ENCODE measurements at places on chromosomes 5 and 9.

DNA sequence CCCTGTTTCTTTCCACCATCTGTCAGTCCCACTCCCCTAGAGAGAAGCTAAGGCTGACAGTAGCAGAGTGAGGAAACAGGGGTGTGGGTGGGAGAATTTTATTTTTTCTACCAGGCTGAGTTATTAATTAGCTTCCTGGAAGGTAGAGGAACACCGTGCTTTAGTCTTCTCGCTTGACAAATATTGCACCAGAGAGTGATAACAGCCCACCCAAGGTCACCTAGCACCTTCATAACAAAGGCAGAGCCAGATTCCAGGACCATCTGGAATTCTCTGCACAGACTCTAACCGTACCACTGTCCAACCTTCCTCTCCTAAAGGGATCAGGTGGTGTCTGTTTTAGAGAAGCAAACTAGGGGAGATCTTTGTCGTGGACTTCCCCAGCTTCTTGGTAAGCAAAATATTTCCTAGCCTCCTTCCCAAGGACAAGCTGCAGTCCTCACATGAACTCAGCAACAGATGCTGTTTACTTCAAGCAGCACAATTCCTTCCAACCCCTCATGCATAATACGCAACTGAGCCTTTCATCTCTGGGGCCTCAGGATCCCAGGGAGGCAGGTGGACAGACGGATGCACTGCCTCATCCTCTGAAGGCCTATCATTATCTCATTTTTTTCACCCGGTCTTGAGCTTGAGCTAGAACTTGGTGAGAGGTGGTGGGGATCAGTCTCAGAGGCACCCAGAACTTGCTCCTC lies 308.7 kb upstream of the BRINP1 start:
- DNase-seq = no peak

GRCh38 chr9:130945173-130945572 lies 6.1 kb upstream of the FIBCD1 start:
- no peak for DNase-seq

DNA sequence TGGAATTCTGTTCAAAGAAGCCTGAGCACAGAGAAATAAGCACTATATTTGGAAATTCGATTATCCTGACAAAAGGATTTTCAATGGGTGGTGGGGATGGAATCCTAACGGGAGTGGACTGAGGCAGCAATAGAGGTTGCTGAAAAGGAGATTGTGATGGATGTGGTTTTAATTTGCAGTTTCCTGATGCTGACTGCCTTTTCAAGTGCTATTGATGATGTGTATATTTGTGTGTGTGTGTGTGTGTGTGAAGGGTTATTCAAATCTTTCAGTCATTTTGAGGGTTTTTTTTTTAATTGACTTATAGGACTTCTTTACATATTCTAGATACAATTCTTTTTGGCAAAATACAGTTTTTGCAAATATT lies 614.5 kb downstream of the HINT1 start:
- DNase-seq = no peak

DNA sequence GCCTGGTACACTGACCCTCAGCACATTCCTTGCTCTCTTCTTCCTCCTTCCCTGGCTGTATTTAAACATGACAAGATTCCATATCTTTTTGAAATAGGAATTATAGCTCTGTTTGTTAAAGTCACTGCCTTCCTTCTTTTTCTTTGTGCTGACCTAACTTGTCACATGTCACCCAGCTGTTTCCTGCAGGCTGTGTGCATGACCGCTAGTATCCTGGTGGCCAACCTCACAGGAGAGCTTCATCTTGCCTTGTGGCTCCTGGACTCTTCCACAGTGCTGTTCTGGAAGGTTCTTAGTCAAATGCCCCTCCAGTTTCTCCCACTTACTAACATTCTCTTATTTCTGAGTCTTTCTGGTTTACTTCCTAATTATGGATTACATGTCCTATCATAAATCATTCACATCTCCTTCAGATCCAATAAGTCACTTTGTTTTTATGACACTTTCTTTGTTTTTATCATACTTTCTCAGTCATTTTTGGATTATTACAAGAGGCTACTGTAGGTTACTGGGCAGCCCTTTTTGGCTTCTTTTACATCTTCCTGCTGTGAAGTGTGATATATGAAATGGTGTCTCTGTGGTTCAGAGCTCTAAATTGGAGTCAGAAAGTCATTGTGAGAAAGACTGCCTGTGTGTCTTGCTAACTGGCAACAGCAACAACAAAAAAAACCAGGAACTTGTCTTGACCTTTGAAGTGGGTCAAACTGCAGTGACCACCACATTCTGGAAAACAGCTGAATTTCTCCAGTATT lies 463.6 kb upstream of the DAP start:
- no peak for DNase-seq

DNA sequence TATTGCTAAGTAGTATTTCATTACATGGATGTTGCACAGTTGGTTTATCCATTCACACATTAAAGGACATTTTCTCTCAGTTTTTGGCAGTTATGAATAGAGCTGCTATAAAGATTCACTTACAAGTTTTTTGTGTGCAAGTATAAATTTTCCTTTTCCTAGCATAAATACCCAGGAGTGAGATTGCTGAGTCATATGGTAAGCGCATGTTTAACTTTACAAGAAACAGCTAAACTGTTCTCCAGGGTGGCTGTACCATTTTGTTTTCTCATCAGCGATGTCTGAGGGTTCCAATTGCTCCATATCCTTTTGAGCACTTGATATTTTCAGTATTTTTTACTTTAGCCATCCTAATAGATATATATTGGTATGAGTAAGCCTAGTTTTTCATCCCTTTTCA lies 16.4 kb upstream of the ABCA1 start:
- DNase-seq = no peak

- no peak for DNase-seq
Observed at GRCh38 chr9:19050637-19051591, 1.7 kb downstream of the RRAGA start.

DNA sequence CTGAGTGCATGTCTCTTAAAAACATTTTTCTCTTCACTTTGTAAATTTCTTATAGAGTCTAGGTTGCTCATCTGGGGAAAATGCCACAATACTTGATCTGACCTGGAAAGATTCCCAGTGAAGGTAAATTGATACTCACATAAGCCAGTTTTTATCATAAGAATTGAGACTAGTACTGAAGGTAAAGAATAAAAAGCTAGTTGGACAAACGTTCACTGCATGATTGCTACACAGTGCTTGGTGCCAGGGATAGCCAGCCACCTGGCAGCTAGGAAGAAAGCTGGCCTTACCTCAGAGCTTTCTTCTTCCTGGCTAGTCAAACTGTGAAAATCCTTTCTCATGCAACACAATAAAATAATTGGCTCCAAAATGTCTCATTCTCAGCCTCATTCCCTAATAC lies 77.1 kb downstream of the MUSK start:
- no peak for DNase-seq

DNA sequence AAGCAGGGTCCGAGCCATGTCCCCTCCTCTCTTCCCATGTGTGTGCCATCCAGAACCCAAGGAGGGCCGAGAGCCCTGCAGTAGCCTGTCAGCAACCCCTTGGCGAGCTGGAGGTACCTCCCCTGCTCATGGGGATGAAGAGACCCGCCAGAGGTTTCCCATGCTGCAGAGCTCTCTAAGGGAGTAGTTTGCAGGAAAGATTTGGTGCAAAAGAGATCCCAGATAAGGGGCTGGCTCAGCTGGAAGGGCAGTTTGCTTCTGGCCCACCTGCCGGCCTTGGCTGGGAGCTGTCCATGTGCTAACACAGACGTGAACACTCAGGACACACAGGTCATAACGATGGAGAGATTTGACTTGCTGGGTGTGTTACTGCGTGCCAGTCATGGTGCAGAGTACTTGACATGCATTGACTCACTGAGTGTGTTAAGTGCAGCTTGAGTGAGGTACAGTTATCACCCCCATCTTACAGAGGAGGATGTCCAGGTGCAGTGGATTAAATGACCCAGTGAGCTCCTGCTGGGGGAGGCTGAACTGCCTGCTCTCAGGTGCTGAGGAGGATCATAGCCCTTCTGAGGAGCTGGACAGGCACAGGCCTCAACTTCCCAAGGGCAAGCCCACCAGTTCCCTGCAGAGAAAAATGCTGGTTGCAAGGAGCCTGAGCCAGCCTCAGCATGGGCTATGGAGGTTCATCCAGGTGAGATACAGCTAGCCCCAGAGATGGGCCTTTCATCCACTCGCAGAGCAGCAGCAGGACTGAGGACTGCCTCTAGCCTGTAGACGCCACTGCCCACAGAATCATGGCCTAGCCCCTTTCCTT lies 6.3 kb upstream of the SLC25A48 start:
- no peak for DNase-seq

DNA sequence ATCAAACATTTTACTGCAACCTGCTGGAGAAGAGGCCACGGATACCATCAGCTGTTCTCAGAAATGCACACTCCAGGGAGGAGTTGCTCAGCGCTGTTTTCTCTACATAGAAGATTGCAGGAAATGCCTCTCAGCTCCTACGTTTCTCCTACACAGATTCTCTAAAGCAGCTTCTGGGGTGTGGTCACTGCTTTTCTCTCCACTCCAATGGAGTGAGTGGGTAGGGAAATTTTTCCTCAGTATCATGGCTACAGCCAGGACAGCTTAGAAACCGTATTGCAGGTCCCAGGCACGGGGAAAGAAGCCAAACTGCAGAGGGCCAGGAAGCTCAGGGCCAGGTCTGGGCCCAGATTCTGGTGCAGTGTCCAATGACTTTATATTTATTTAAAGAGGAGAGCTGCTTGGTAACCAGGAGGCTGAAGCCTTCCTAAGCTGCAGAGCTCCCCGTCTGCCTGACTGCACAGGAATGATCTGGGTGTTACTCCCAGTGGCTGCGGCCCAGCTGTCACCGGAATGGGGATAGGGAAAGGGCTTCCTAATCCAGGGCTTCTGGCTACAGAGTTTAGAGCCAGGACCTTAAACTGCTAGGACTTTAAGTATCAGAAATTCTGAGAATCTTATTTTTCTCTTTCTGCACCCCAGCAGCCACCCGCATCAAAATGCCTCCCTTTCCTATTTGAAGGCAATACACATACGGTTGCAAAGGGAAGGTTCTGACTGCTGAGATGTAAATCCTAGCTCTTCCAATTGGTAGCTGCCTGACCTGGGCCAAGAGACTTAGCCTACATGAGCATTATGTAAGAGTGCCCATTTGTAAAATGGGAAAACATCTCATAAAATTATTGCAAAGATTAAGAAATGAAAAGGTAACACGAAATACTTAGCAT lies 1.4 kb upstream of the SPTAN1 start:
- DNase-seq = no peak

DNA sequence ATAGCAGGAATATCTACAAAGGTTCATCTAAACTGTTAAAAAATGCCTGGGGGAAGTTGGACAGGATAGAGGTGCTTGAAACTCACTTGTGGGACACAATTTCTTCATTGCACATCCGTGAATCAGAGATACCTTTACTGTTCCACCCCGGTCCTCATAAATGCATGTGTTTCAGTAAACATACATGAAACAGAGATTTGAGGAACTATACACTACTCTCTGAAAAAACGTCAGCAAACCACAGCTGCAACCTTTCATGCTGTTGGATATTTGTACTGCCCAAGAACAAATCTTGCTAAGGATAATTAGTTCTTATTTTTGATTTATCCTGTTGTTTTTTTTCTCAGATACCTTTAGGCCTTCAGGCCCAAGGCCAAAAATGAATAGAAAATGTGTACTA lies 337.3 kb downstream of the KDM4C start:
- no peak for DNase-seq

DNA sequence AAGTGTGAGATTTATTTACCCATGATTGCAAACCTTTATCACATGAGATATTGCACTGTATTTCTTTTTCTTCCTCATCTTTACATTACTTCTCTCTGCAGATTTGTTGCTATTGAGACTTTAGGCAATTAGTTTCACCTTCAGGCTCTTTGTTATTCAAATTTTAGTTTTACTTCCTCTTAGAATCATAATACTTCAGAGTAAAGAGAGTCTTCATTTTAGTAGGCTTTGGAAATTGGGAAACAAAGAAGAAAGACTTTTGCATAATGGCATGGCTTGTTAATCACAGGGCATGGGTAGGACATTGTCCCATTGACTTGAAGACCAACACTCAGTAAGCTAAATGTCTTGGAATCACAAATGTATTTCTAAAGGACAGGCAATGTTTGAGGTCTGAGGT lies 1.2 kb upstream of the PCDHGA5 start:
- DNase-seq = no peak

DNA sequence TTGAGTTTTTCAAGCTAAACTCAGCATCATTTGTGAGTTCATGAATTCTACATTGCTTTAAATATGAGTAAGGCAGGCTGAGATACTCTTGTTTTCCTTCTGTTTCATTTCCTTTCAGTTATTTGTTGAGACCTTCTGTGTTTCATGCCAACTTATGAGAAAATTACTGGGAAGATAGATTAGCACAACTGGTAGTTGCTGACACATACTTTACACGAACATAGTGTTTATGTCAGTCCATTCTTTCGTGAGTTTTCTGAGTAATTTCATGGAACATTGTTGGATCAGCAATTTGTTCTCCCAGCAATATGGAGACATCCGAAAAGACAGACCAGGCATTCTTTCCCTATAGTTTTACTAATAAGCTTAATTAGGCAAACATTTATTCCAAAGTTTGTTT lies 102.0 kb upstream of the SMC5 start:
- DNase-seq = no peak

- DNase-seq = no peak
Observed at GRCh38 chr5:4939042-4939781, 200.9 kb upstream of the ADAMTS16 start.

DNA sequence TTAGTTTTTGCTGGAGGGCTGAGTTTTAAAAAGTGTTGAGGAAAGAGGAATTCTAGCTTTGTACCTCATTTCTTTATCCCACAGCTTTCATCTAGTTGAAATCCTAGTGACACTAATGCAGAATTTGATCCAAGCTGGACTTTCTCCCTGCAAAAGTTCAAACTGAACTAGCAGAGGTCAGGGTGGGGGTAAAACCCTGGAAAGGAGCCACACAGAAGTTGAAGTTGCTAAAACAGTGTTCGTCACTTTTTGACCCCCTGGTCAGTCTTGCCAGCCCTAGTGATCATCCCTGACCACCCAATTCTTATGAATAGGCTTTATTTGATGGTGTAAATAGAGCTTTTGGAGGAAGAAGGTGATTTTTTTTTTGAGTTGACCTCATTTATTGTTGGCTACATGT lies 390.4 kb downstream of the TMEM38B start:
- no peak for DNase-seq

DNA sequence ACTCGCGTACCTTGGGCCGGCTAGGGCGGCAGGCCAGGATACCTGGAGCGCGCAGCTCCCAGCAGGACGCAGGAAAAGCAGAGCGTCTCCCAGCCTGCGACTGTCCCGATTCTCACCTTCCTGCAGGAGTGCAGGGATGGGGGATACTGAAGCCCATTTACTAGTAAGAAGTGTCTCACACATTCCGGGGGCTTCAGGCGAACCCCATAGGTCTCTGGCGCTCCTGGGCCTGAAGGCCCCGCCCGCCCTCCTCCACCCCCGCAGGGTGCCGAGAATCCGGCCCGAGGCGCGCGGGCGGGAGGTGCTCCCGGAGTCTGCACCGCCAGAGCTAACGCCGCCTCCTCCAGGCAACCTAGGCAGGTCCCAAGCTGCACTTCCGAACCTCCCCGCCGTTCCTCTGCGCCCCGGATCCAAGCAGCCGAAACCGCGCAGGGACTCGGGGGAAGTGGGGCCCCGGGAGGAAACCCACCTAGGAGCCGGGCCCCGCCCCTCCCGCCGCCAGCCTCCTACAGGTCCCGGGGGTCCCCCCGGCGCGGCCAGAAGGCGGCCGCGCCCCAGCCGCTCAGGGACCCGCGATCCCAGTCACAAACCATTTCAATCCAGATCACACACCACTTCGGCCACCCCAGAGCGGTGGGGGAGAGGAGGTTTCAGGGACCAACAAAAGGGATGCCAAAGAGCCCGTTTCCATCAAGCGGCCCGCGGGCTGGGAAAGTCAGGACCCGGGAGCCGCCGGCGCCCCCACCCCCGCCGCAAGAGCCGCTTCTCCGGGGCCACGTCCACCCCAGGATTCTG lies 1.2 kb downstream of the ROR2 start:
- DNase-seq = no peak
